ENCODE measurements at places on chromosomes 1 and 21.

GRCh38 chr1:178258536-178258935 is 164.6 kb downstream of the RASAL2 start:
- no peak for DNase-seq

DNA sequence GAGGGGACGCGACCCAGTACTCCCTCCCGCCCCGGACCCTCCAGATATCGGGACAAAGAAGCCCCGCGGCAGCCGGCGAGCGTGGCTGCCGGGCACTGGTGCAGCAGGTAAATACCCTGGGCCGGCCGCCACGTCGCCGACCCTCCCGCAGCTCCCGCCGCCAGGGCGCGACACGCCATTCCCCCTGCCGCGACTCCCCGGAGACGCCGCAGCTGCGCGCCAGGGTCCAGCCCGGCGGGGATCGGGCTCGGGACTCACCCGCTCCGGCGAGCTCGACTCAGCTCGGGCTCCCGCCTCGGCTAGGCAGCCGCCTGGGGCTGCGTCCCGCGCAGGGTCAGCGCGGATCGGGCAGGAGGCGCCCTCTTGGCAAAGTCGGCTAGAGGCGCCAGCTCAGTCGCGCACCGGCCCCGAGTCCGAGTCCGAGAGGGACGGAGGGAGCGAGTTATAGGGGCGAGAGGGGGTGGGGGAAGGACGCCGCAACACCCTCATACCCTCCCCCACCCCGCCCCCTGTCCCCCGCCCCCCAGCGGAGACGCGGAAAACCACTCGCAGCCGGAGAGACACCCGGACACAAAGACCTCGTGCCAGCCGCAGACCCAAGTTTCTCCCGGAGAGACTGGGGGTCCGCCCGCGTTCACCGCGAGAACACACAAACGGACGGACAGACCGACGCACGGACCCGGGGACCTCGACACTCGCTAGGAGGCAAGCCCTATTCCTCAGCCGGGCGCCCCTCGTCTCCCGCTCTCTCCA is 985 bp downstream of the SYT6 start:
- no peak for DNase-seq

- peak; percentile 47 for DNase-seq
Observed at GRCh38 chr1:229514578-229515275, 6.6 kb upstream of the NUP133 start.

DNA sequence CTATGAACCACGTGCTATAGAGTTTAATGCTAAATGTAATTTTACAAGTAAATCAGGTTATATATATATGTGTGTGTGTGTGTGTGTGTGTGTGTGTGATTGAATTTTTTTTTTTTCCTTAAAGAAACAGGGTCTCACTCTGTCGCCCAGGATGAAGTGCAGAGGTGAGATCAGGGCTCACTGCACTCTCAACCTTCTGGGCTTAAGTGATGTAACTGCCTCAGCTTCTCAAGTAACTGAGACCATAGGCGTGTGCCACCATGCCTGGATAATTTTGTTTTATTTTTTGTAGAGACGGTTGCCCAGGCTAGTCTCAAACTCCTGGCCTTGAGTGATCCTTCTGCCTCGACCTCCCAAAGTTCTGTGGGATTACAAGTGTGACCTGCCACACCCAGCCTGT is 26.3 kb downstream of the POU2F1 start:
- no peak for DNase-seq

- no peak for DNase-seq
Observed at GRCh38 chr1:82048596-82048995, 247.9 kb downstream of the ADGRL2 start.
